Colonic mucosa (tissue), 4 donors: ENCODE measurements at places on chromosomes 7 and 10. TPM values are rescaled to one million over a fixed set of nuclear protein-coding genes. Genes with fewer than 3 reads are reported as not detected.

FEZF1 gene
- total RNA-seq: not detected

SFTPD gene
- total RNA-seq: 0.67 TPM

BTBD16 gene
- 0.40 TPM for total RNA-seq

TMEM236 gene
- total RNA-seq: 16.6 TPM

LIPK gene
- total RNA-seq: not detected

XRCC2 gene
- total RNA-seq: 1.3 TPM

CLDN15 gene
- total RNA-seq: 32.2 TPM
